ENCODE measurements at places on chromosomes 6 and 20.

GRCh38 chr6:107061125-107062020 is 33.4 kb downstream of the MTRES1 start:
- no peak for DNase-seq

- DNase-seq, result peak; percentile 79
These were observed 792 bp downstream of the SNAP25 start for GRCh38 chr20:10219452-10219791.

- no peak for DNase-seq
These were observed 623.3 kb upstream of the MANEA start for GRCh38 chr6:94953867-94954631.

GRCh38 chr6:110658631-110659211 is 156.5 kb downstream of the CDK19 start:
- no peak for DNase-seq

- DNase-seq, result no peak
These were observed 42.2 kb downstream of the ZNF292 start for GRCh38 chr6:87197547-87197946.

DNA sequence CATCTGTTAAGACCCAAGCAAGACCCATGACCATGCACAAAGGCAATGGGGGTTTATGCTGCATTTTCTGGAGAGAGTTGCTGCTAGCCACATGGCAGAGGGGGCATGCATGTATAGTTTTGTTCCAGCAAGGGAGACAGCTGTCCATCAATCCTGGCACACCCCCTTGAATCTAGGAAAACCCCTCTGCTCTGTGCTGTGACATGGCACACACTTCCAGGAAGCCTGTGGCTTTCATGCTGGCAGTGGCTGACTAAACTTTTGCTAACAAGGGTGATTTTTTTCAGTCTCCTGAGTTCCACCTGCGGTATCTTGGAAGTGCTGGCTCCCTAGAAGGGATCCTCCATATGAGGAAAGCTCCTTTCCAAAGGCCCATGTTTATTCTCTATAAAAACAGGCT is 9.1 kb upstream of the CST4 start:
- DNase-seq, result no peak

GRCh38 chr6:79372757-79373156 is 138.3 kb upstream of the HMGN3 start:
- DNase-seq, result no peak

DNA sequence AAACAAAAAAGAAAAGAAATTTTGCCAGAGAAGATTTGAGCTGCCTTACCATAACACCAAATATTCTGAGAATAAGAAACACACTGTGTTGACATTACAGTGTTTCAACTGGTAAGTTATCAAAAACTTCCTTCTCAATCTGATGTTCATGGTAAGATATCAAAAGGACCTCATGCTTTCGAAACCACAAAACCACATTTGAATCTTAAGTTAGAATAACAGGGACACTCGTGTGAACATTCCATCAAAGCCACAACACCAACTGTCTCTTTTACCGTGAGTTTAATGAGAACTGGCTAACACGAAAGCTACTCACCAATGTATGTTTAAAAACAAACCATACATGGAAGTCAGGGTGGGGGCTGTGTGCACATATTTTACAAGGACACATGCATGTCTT is 73.0 kb upstream of the OPRM1 start:
- DNase-seq, result no peak

DNA sequence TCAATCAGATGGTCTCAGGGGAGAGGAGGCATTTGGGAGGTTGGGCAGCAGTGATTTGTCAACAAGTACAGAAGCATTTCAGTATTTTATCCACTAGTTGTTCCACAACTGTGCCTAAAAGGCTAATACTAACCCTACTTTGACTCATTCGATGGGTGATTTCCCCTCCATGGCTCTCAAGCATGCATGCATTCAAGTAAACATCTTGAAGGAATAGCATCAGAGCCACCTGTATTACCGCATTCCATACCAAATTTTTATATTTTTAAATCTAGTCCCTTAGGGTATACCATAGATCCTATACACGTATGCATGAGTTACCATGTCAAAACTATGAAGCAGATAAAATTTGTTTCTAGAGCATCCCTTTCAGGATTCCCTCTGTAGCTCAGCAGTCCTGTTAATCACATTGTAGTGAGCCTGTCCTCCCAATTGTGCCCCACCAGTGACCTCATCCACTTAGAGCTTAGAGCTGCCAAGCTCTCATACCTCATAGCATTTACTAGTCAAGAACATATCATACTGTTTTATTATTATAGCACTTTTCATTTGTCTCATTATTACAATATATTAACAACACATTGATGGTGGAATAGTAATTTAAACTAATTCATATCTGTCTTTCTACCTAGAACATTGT is 213.8 kb downstream of the LAMA2 start:
- DNase-seq, result no peak

DNA sequence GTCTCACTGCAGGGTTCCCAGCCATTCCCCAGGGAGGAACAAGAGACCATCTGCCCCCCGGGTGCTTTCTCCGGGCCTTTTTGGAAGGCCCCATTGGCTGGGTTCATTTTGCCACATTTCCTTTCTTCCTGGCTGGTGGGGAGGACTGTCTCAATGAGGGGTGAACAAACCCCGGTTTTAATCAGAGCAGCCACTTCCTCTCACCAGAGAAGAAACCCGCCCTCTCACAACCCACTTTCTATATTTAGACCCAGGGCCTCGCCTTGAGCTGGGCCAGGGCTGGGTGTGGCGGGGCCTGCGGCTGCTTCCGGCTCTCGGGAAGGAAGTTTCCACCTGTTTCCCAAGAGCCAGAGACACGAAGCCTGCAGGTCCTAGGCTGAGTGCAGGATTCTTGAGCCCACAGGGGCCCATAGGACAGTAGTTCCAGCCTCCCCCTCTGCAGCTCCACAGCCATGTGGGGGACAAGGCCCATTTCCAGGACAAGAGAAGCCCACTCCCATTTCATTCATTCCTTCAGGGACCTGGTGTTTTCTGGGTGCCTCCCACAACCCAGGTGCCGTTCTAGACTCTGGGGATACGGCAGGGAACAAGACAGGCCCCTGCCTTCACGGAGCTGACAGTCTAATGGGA is 41.8 kb downstream of the RBM38 start:
- peak; percentile 83 for DNase-seq

DNA sequence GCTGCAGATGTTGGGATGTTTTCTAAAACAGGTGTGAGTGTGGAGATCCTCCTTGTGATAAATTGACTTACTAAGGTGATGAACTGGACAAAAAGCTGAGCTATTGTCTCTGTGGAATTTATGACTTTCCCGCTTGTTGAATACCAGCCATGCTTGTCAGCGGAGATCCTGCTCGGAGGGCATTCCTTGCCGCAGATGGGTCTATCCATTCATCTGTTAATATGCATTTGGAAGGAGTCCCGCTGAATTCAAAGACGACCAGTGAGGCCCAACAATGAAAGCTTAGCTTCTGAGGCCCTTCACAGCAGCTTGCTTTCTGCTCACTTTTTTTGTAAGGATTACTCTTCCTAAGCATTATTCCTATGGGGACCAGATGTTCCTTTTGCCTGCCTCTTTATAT is 124.9 kb downstream of the TIAM2 start:
- no peak for DNase-seq

- DNase-seq, result no peak
These were observed 267.9 kb downstream of the DLL1 start for GRCh38 chr6:170022827-170023619.

DNA sequence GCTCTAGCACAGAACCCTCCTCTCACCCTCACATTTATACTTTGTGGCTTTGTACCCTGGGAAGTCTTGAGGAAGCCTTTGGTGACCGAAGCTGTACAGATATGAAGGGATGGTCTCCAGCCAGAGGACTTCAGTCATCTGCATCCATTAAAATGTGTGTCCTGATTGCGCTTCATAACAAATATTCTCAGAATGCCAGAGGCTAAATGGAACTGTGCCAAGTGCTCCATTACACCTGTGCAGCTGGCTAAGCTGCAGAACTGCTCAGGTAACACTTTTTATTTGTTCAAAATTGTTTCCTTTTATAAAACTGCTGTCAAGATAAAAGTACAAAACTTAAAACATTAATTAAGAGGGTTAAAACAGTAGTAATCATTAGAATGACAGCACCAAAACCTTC is 22.3 kb downstream of the TPBG start:
- no peak for DNase-seq

DNA sequence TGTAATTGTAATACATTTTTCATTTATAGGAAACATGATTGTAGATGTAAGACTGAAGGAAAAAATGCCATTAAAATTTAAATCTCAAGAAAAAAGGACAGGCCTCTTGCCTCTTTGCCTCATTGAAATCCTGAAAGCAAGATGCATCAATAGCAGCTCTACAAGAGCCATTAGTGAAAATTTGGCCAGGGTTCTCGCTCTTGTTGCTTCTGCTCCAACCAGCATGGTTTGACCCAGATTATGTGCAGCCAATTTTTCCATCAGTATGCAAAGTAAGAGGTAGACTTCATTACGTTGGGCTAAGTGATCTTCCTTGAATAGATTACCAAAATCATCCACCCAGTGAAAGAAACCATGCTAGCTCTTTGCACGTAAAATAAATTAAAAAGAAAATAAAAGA is 106.6 kb downstream of the SGK1 start:
- DNase-seq, result no peak

- no peak for DNase-seq
These were observed 11.6 kb upstream of the RSPO4 start for GRCh38 chr20:1013566-1014340.

DNA sequence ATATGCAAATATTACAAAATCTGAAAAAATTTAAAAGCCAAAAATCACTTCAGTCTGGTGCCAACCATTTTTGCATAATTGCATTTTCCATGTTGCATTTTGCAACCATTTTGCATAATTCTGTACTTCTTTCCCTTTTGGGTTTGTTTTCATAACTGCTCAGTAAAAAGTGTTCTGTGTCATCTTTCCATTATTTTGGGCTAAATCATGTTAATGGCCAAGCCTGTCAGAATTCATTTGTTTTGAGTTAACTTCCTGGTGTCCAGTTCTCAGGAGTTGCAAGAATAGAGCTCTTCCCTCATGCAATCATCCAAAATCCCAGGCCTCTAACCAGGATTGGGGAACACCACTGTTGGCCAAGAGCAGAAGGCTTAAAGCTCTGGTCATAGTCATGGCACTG is 133.6 kb downstream of the MTHFD1L start:
- DNase-seq, result no peak

GRCh38 chr20:33387177-33387576 is 14.1 kb downstream of the CDK5RAP1 start:
- DNase-seq, result no peak

- DNase-seq, result no peak
These were observed 137.9 kb downstream of the AGPAT4 start for GRCh38 chr6:161135695-161136591.

DNA sequence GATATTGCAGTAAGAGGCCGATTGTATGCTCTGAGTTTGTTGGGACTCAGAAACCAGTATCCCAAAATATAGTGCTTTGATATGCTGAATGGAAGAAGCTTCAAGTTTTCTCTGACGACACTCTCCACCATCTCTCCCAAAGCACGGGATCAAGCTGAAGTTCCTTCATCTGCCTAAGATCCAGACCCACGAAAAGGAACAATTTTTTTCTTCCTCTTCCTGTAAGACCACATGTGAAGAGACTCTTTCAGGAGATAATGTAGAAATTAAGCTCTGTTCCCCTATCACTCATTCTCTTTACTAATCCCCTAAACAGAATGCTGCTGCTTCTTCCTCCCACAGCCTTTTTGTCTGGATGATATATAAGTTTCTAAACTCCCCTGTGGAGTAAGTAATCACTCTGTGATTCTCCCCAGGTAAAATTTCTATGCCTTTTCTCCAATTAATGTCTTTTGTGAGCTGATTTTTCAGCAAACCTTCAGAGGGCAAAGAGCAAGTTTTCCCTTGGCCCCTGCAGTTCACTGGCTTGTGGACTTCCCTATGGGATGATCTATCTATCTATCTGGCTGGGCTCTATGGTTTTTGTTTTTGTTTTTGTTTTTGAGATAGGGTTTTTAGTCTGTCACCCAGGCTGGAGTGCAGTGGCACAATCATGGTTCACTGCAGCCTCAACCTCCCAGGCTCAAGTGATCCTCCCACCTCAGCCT is 13.5 kb upstream of the PNRC1 start:
- no peak for DNase-seq

DNA sequence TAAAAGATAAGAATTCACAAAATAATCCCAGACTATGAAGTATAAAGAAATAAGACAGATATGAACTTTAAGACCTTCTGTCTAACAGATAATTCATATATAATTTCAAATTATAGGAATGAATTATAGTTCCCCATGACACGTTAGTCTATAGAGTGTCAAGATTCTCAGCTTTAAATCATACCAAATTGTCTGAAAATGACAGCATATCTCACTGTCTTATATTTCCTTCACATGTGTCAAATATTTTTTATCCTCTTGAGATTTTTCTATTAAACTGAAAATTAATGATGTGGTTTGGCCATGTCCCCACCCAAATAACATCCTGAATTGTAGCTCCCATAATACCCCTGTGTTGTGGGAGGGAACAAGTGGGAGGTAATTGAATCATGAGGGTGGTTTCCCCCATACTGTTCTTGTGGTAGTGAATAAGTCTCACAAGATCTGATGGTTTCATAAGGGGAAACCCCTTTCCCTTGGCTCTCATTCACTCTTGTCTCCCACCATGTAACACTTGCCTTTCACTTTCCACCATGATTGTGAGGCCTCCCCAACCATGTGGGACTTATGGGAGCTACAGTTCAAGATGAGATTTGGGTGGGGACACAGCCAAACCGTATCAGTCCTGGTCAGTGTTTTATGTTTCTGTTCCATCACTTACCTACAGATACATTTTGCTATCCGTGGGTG is 825.3 kb upstream of the GJE1 start:
- DNase-seq, result no peak

DNA sequence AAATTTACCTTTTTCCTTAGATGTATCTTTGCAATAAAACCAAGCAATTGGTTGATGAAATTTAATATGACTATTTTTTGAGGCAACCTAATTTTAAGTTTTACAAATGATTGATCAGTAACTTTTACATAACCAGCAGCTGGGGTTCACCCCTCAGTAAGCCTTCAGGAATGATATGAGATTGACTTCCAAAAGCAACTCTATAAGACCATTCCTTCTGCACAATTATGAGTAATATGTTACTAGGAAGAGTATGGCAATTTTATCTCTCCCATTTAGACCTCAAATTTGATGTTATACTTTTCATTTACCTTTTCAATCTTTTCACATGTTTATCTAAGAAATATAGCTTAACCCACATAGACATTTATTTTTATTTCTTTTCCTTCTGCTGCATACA is 1546.3 kb downstream of the HACE1 start:
- DNase-seq, result no peak

DNA sequence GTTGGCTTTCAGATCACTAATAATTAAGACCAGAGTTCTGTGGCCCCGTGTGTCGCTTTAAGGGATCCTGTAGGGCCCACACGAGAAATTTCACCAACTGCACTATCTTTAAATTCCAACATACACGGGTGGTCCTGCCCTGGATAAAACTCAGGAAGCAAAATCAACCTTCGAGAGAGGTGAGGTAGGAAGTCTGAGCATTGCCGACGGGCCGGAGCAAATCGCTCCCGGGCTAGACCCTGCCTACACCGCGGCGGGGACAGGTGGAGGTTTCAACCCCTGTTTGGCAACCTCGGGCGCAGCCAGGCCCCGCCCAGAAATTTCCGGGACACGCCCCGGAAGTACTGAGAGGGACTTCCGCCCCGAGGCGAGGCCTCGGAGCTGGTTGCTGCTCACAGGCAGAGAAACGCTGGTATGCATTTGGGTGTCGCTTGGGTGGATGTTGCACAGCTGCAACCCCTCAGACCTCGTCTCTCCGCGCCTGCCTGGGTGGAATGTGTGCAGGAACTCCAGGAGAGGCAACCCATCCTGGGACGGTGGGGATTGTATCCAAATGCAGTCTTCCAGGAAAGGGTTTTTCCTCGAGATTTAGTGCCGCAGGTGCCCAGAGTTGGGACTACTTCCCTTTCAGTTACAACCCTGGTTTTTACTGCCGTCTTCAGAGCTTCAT is 19.9 kb downstream of the ZKSCAN8 start:
- peak; percentile 81 for DNase-seq
